A549 treated with dexamethasone at 1 μM for 4 hours (cell line): ENCODE measurements at places on chromosomes 16 and 17. TPM values are rescaled to one million over a fixed set of nuclear protein-coding genes. Genes with fewer than 3 reads are reported as not detected.

The SLC16A11 gene
- total RNA-seq, result 0.15 TPM in 1 of 5 replicates, not detected in the others

The ALOX15B gene
- 0.26 to 0.46 TPM (median 0.42 TPM) in 5 replicates for total RNA-seq

The KCNAB3 gene
- 1.2 to 3.0 TPM (median 2.5 TPM) in 5 replicates for total RNA-seq

The ODAD4 gene
- total RNA-seq, result 1.1 to 2.1 TPM (median 1.4 TPM) in 5 replicates

The FBXW10 gene
- 1.0 to 1.4 TPM (median 1.2 TPM) in 5 replicates for total RNA-seq

The HSD17B1 gene
- 0.89 to 1.5 TPM (median 1.2 TPM) in 5 replicates for total RNA-seq

The TBC1D26 gene
- total RNA-seq, result not detected in 5 replicates

The ARL17A gene
- total RNA-seq, result 2.5 to 5.3 TPM (median 3.6 TPM) in 5 replicates

The TEKT3 gene
- 0.14 to 0.18 TPM (median 0.14 TPM) in 3 of 5 replicates, not detected in the others for total RNA-seq

The SLFN14 gene
- total RNA-seq, result not detected in 5 replicates

The IGSF6 gene
- not detected in 5 replicates for total RNA-seq

The C17orf50 gene
- total RNA-seq, result 0.17 to 0.40 TPM (median 0.33 TPM) in 5 replicates

The CDRT15L2 gene
- total RNA-seq, result not detected in 5 replicates

The EVI2B gene
- 0.07 to 0.13 TPM (median 0.09 TPM) in 3 of 5 replicates, not detected in the others for total RNA-seq

The SPN gene
- not detected in 5 replicates for total RNA-seq

The RSKR gene
- total RNA-seq, result 1.8 to 5.6 TPM (median 4.3 TPM) in 5 replicates
